ENCODE measurements at places on chromosomes 6 and 20.
A peak's percentile ranks its signal among the peaks of the same experiment; 100 is the strongest.

DNA sequence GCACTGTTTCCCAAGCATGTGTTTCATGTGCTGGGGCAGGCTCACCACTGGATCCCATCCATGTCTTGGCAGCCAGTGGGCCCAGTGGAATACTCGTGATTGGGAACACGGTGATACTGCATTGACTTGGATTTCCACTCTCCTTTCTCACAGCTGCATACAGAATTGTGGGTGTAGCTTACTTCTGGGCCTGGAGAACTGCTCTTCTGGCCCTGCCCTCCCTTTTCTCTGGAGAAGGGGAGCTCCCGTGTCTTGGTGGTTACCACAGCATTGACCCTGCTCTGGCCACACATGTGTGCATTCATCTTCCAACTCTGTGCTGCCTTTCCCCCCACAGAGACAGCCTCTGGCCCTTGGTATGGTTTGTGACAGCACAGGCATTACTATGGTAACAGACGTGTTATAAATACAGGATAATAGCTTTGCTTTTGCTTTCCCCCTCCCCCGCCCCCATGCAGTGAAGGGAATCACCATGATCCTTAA lies 21.6 kb downstream of the SOBP start:
- no peak for DNase-seq

DNA sequence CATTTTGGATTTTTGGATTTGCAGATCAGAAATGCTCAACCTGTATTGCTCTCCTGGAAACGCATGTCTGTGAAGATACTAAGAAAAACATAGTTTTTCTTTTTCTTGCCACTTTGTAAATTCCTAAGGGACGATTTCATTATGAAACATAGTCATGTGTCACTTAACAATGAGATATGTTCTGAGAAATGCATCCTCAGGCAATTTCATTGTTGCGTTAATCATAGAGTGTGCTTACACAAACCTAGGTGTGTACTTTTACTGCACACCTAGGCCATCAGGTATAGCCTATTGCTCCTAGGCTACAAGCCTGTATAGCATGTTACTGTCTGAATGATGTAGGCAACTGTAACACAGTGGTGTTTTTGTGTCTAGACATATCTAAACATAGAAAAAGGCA lies 13.4 kb upstream of the THEMIS start:
- no peak for DNase-seq

DNA sequence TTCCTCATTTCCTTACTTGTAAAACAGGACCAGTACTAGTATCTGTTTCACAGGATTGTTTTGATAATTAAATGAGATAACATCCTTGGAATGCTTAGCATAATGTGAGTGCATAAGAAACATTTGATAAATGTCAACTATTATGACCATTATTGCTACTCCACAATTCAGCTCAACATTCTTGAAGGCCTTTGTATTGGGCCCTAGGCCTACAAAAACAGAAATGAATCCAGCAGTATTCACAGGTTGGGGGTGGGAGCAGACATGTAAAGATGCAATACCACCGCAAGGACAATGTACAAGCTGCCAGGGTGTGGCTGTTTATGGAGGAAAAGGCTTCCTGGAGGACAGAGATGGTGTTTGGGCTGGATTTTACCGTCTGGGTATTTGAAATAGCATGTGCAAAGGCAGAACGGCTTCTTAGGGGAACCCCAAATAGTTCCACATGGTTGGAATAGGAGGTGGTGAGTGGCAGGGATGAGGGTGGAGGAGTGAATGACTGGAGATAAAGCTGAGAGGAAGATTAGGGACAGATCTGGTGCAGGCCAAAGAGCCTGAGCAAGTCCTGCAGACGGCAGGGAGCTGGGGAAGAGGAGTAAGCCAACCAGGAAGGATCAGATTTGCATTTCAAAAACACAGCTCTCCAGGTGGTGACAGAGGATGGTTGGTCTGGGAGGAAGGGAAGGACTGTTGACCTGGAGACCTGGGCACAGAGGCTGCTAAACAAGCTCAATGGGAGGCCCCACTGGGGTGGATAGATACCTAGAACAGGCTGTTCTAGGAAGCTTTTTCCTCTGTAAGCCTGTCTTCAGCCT lies 57.0 kb upstream of the EPB41L1 start:
- peak; percentile 93 for DNase-seq

DNA sequence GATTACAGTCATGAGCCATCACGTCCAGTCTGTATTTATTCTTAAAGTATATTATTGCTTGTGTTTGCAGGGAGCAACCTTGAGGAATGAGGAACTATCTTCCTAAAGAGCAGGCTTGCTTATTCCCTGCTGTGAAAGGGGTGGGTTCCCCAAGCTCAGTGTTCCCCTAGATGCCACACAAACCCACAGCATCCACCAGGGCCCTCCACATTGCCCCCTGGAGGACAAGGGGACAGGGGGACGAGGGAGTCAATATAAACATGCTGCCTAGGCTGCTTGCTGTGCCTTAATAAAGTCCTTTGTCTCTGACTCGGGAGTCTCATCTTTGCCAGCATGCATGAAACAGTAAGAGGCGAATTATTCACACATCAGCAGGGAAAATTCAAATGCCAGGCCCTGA lies 8.0 kb upstream of the IDH3B start:
- no peak for DNase-seq

DNA sequence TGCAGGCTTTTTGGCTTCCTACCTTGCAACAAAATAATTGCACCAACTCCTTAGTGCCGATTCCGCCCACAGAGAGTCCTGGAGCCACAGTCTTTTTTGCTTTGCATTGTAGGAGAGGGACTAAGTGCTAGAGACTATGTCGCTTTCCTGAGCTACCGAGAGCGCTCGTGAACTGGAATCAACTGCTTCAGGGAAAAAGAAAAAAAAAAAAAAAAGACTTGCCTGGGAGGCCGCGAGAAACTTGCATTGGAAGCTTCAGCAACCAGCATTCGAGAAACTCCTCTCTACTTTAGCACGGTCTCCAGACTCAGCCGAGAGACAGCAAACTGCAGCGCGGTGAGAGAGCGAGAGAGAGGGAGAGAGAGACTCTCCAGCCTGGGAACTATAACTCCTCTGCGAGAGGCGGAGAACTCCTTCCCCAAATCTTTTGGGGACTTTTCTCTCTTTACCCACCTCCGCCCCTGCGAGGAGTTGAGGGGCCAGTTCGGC lies 420 bp downstream of the SOX4 start:
- DNase-seq: no peak

GRCh38 chr6:163127587-163127986 lies 286.9 kb upstream of the QKI start:
- no peak for DNase-seq

- no peak for DNase-seq
Measured at GRCh38 chr20:47800623-47801022, 15.3 kb upstream of the SULF2 start.

- no peak for DNase-seq
Measured at GRCh38 chr20:49880177-49880576, 35.2 kb downstream of the SPATA2 start.

GRCh38 chr6:1363729-1364572 lies 25.4 kb upstream of the FOXF2 start:
- no peak for DNase-seq

- DNase-seq: no peak
Measured at GRCh38 chr6:159961528-159961927, 7.4 kb upstream of the IGF2R start.

DNA sequence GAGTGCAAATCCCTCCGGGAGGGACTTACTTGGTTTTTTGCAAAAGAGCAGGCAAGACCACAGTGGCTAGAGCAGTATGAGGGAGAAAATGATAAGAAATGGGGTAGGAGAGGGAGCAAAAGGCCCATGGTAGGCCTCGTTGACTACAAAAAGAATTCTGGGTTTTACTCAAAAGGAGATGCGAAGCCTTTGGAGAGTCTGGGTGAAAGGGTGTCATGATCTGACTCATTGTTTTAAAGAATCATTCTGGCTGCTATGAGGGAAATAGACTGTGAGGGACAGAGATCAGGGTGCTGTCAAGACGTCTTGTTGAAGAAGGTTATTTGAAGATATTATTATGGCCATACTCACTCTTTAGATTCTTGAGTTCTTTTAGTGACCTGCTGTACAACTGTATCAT lies 13.0 kb downstream of the TBC1D32 start:
- no peak for DNase-seq

GRCh38 chr6:34096814-34097213 lies 49.1 kb downstream of the GRM4 start:
- DNase-seq: no peak

DNA sequence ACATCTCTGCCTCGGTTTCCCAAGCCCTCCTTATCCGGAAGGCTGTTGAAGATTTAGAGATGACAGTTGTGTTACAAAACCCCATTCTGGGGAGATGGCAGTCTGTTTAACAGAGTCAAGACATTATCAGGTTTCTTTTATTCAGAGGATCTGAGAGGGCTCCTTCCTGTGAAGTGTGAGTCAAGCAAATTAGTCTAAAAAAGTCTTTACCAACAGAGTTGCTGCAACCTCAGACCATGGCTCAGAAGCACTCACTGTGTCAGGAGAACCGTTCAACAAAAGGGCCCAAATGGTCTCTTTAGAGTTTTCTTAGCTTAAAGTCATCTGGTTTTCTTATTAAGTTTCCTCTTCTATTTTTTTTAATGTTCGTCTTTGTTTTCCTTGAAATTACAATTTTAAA lies 717.8 kb downstream of the EPM2A start:
- DNase-seq: no peak

GRCh38 chr20:37346535-37347346 lies 801 bp downstream of the SRC start:
- DNase-seq: no peak

DNA sequence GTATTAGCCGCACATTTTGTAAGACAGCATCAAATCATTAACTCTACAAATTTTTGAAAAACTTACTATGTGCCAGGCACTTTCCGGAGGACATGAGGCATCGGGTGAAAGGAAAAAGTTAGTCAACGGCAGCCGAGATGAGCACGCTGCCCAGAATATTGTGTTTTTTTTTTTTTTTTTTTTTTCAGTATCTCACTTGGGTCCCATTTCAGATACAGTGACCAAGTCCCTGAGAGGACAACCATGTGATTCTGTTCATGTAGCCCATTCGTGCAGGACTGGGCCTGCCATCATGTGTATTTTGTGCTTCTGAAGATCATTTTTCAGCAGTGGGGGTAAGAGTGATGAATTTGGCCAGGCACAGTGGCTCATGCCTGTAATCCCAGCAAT lies 1.3 kb downstream of the SLA2 start:
- no peak for DNase-seq

GRCh38 chr6:63636518-63637021 lies 968 bp downstream of the PHF3 start:
- DNase-seq: no peak

GRCh38 chr6:169075915-169076654 lies 177.6 kb downstream of the THBS2 start:
- no peak for DNase-seq

GRCh38 chr20:32152421-32153155 lies 43.1 kb downstream of the TM9SF4 start:
- no peak for DNase-seq

DNA sequence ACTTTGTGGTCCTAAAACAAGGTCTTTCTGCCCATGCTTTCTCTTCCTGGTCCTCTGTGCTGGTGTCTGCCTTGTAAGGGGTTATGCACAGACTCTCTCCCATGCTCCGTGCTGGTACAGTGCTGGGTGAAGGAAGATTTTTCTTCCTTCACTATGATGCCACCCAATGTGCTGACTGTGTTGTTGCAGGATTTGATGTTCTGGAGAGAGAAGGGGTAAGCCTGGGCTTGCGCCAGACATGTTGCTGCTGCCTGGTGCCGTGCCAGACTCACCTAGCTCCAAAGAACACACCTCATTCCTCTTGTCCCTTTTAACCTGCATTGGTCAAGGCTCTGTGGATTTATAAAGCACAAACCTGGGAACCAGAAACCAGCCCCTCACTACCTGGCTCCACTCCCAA lies 28.4 kb upstream of the ARMH2 start:
- no peak for DNase-seq

GRCh38 chr6:105120570-105120969 lies 59.2 kb downstream of the POPDC3 start:
- no peak for DNase-seq

DNA sequence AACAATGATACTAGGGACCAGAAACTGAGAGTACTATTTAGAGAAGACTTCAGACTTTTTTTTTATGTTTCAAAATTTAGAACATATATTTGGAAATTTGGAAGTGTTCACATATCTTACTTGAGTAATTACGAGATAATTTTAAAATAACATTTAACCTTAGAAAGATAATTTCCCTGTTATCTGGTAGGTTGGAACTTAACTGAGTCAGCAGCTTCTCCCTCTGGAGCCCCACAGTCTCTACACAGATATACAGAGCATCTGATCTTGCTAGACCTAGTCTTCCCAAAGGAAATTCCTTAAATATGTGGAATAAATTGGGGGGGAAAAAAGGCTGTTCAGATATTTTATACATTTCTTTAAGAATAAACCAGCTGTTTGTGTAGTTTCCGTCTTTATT lies 48.6 kb downstream of the TSPYL4 start:
- no peak for DNase-seq

DNA sequence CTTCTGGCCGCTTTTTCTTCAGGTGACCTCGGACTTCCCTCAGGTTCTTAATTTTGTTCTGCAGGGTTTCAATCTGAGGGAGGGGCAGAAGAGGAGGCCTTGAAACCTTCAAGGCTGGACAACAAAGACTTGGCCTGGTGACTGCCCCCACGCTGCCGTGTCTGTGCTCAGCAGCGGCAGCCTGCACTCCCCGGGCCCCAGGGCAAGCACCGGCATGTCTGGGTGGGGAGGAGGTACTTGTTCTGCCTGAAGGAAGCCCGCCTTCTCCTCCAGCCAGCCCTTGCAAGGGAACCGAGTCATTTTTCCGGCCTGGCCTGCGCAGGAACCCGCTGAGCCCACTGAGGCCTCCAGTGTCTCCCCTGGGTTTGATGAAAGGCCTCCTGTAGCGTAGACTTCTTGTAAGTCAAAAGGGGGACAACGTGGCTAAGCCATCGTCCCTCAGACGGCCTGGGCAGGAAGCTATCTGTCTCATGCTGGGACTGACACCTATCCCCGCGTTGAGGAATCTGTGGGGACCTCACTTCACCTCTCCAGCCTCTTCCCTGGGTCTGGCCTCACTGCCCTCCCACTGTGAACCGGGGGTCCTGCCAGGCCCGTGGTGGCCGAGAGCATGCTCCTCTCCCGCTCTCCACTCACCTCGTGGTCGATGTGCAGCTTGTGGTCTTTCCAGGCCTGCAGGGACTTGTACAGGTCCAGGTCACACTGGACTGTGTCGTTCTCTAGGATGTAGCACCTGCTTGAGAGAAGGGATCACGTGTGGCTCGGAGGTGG lies 119.9 kb downstream of the SULF2 start:
- DNase-seq: no peak

GRCh38 chr6:34964564-34964963 lies 75.5 kb downstream of the ANKS1A start:
- DNase-seq: no peak

- DNase-seq: no peak
Measured at GRCh38 chr20:4972506-4973251, 28.6 kb downstream of the SLC23A2 start.

GRCh38 chr6:106860940-106861339 lies 113.6 kb downstream of the CD24 start:
- no peak for DNase-seq

Measured in iPS DF 19.7 (cell line).